HTR-8/SVneo (cell line): ENCODE measurements at places on chromosomes 13 and 19.

- no peak for DNase-seq
Measured at GRCh38 chr13:33281951-33282595, 3.5 kb downstream of the STARD13 start.

DNA sequence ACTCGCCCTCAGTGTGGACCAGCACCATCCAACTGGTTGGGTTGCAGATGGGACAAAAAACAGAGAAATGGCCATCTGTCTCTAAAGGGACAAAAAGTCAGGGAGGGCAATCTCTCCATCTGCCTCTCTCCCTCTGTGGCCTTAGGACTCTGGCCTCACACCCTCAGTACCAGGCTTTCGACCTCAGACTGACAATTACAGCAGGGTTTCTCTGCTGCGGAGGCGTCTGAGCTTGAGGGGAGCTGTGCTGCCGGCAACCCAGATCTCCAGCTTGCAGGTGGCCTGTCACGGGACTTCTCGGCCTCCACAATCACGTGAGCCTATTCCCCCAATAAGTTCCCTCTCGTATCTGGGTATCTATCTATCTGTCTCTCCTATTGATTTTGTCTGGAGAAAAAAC lies 27.7 kb downstream of the MLLT1 start:
- no peak for DNase-seq

DNA sequence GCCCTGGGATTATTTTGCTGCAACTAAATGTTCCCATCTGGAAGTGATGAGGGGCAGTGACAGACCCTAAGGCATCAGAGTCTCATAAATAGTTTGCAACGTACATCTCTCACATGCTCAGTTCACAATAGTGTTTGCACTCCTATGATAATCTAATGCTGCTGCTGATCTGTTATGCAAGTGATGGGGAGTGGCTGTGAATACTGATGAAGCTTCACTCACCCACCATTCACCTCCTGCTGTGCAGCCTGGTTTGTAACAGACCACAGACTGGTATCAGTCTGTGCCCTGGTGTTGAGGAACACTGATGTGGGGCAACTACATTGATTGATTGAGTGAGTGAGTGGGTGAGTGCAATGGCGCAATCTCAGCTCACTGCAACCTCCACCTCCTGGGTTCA lies 54.9 kb downstream of the ZNF726 start:
- DNase-seq, result no peak

- DNase-seq, result no peak
Measured at GRCh38 chr19:13314761-13315160, 164.6 kb downstream of the IER2 start.

DNA sequence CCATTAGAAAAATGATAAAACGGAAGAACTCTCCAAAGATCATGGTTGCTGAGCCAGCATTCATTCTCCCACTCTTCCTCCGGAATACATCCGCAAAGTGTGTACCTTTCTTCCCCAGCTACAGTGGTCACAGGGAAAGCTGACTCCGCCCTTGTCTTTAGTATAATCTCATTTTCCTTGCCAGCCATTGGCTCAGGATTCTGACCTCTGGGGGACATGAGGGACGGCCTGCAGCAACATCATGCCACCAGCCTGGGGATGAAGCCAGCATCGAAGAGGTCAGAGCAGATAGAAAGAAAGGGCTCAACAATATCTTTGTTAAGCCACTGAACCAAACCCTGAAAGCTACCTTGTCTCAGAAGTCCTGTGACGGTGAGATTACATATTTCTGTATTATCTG lies 46.3 kb upstream of the TPP2 start:
- DNase-seq, result no peak

- no peak for DNase-seq
Measured at GRCh38 chr13:31009166-31009565, 76.7 kb downstream of the TEX26 start.

- DNase-seq, result no peak
Measured at GRCh38 chr19:53007606-53008005, 6.1 kb upstream of the ERVV-1 start.

GRCh38 chr13:73367886-73368285 lies 309.1 kb downstream of the KLF5 start:
- no peak for DNase-seq

DNA sequence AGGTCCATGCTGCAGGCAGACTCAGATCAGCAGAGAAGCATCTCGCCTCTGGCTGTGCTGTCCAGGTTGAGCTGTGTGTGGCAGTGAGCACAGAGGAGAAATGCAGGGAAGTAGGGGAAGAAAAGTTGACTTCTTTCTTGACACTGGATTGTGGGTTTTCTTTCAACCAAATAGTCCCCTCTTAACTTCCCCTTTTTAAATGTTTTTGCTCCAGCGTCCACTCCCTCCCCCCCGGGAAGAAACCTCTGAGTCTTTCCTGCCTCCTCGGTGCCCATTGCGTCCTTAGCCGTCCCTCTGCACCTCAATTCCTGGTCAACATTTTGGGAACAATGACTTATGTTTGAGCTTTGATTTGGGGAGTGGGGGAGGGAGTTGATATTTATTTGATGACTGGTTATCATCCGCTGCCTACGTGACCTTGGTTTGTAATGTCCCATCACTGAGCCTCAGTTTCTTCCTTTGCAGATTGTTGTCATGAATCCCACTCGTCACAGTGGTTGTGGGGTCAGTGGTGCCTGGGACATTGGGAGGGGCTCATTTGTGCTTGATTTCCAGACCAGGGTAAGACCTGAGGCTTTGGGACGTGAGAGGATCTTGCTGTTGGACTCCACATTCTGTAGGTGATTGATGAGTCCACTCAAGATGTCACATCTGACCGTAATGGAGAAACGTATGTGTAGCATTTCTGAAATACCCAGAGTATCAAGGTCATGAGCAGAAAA lies at the start of gene LILRB2:
Gene LILRB2 (minus strand): TSS at position 104 of the 722 bp plus-strand sequence. CDS start 614 bp downstream, outside the sequence.
- no peak for DNase-seq

GRCh38 chr19:22945560-22945959 lies 57.4 kb downstream of the ZNF728 start:
- DNase-seq, result no peak
